ENCODE measurements at places on chromosomes 1 and 21.
A peak's percentile ranks its signal among the peaks of the same experiment; 100 is the strongest.

DNA sequence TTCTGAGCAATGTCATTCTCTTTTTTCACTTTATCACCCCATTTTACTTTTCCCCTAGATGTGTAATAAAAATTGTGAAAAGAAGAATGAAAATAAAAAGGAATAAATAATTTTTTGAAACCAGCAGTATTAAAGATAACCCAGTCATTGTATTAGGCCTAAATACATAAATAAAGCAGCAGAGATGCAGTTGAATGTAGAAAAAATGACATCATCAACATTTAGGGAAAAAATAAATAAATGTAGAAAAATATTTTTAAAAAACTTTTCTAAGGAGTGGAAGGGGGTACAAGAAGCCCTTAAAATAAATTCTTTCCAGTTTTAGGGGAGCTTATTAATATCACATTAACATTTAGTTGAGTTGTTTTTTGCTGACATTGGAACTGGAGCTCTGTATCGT lies 15.3 kb upstream of the ENAH start:
- no peak for DNase-seq

DNA sequence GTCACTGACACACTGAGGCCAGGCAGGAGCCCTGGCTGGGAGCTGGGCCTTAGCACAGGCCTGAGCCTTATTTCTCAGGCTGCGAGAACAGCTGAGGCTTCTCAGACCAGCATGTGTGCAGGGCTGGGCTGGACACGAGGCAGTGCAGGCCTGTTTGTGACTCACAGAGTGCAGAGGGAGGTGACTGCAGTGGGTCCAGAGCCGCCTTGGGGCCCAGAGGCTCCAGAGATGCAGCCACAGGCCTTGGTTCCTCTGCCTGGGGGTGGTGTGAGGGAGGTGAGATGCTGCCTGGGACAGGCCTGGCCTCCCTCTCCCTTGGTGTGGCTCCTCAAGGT lies 61.2 kb upstream of the ETV3 start:
- DNase-seq = peak; percentile 25

- no peak for DNase-seq
Observed at GRCh38 chr1:115714572-115715141, 53.9 kb downstream of the CASQ2 start.

DNA sequence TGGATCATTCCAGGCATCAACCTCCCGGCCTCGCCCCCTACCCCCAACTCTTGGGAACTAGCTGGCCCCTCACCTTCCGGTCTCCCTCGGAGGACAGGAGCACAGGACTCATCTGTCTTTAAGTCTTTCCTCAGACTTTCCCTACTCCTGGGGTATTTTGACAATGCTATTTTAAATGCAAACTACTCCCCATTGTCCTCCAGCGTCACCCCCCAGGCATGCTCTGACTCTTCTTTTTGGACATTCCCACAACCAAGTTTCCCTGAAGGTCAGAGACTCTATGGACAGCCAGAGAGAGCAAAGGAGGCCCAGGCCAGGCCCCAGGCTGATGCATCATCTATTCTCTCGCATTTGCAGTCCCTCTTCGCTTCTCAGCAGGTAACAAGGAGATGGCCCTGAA lies 424.3 kb downstream of the PCP4 start:
- no peak for DNase-seq

- no peak for DNase-seq
Observed at GRCh38 chr21:32916522-32917099, 109.1 kb upstream of the OLIG2 start.

DNA sequence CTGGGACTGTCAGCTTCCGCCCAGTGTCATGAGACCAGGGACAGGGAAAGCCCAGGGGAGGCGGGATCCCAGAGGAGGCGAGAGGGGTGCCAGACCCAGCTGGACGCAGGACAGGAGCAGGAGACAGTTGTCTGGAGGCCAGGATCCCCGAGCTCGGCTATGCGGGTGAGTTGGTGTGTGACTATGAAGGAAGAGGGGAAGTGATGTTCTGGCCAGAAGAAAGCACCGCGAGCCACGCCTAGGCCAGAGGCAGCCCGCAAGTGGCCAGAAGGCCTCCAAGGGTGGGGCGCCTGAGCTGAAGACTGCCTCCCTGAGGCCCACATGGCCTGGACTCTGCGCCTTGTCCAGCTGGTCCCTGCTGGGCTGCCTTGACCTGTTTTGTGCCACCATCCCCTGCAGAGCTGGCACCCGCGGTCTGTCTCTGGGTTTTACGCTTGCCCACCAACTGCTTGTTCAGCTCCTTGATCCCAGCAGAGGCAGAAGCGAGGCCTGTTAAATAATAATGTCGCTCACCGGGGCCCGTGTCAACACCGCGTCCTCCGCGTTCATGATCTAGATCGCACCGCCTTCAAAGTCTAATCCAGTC lies 85.2 kb upstream of the ACTL8 start:
- no peak for DNase-seq

DNA sequence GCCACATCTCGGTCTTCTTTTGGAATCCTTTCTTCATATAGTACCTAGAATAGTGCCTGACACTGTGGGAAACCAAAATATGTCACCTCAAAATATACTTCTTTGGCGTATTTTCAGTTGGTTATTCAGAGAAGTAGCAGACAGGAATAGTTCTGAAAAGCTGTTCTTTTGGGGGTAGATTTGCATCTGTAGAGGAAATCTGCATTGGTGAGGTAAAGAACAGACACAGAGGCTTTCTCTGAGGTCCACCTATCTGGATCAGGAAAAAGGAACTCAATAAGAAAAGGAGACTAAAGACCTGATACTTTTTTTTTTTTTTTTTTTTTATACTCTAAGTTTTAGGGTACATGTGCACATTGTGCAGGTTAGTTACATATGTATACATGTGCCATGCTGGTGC lies 23.2 kb downstream of the LEPR start:
- DNase-seq = no peak

DNA sequence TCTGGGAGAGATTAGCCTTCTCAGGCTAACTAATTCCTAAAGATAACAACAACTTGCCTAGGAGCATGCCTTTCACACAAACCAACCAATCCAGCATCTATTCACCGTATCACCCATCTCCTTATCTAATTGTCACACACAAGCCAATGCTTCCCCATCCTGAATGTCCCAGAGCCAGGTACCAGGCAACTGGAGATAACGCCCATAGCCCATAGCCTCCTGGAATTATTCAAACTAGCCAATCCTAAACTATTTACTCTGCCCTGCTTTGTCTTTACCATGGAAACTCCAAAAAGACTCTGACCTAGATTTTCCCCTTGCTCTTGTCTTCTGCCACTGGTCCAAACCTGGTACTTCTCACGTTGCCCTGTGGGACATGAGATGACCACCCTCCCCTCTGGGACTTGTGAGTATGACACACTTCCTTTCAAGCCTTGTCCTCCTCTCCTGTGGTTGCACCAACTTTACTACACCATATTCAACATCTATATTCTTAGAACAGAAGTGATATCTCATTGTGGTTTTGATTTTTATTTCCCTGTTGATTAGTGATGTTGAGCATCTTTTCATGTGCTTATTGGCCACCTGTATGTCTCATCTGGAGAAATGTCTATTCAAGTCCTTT lies 8.8 kb upstream of the ATG4C start:
- no peak for DNase-seq

DNA sequence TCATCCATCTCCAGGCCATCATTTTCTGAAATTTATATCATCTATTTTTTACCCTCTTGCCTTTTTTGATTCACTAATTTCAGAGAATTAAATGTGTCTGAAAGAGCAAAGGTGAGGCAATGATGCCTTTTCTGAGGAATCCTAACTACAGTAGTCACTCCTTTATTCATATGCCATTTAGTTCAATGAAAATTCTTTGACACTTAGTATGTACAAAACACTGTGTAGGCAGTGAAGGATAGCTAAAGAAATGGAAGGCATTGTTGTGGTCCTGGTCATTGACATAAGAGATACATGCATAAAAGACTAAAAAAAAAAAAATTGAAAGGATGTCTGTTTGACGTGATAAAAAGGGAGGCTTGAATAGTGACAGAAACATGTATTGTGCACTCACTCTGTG lies 171.9 kb upstream of the BEND5 start:
- DNase-seq = no peak

- DNase-seq = no peak
Observed at GRCh38 chr1:204621396-204621795, 64.1 kb downstream of the LRRN2 start.

DNA sequence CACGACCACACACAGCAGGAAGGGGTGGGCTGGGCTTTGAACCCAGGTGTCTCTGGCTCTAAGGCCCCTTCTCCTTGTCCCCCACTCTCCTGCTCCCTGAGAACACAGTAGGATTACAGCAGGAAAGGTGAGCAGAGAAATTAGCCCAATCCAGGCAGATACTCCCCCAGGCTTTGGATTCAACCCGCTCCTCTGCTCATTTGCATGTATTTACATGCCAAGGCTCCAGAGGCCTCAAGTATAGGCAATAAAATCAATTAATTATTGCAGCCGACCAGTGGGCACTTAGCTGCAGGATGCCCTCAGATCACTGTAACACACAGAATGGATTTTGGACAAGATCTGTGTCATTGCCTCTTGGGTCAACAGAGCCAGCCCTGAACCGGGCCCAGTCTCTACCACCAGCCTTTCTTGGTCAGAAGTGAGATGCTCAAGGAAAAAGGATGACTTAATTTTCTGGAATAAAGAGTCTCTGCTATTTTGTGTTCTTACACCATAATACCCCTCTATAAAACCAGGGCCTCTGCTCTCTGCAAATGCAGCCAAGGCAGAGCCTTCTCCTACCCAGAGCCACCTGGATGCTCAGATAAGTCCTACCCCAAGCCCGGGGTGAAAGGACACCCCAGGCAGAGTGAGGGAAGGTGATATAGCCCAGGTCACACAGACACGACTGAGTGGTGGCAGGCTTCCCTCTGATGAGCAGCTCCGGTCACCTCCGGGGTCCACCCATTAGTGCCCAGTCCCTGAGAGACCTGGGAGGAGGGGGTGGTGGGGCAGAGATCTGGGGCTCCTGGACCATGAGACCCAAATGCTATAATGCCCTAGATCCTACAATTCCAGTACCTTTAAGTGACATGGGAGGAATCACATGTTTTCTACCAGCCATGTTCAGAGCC lies 28.9 kb downstream of the MATN1 start:
- no peak for DNase-seq

DNA sequence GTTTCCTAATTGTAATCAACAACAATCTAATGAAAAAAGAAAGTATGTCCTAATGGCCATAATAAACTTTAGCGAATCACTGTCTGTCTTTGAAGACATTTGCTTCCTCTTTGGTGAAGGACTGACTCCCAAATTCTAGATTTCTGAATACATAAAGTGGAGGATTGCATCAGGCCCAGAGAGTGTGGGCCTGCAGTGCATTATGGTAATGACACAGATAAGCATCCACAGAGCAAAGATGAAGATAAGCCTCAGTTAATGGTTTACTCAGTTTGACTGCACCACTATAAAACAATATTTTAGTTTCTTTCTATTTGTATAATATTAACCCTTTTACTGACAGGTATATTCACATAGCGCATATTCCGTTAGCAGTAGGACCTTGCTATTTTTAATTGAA lies 365.5 kb downstream of the KCTD3 start:
- no peak for DNase-seq

- DNase-seq = peak; percentile 28
Observed at GRCh38 chr1:84078108-84078841, 65.8 kb upstream of the PRKACB start.

GRCh38 chr1:166905900-166906299 lies 29.8 kb upstream of the TADA1 start:
- DNase-seq = peak; percentile 69

DNA sequence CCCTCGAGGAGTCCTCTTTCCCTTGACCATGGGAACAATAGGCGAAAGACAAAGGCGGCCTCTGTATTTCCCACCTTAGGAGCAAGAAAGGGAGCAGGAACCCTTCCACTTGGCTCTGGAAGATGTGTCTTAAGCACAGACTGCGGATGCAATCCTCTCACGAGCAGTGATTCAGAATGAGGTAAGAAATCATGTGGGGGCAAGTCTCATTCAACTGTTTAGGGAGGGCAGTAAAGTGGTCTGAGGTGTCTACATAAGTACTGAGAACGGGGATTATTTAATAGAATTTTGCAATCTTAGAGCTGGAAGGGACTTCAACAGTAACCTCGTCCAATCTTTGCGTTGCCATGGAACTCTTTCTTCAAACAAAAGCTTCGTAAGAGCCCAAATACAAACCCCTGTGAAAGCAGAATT lies 1.6 kb upstream of the DYRK3 start:
- peak; percentile 88 for DNase-seq

DNA sequence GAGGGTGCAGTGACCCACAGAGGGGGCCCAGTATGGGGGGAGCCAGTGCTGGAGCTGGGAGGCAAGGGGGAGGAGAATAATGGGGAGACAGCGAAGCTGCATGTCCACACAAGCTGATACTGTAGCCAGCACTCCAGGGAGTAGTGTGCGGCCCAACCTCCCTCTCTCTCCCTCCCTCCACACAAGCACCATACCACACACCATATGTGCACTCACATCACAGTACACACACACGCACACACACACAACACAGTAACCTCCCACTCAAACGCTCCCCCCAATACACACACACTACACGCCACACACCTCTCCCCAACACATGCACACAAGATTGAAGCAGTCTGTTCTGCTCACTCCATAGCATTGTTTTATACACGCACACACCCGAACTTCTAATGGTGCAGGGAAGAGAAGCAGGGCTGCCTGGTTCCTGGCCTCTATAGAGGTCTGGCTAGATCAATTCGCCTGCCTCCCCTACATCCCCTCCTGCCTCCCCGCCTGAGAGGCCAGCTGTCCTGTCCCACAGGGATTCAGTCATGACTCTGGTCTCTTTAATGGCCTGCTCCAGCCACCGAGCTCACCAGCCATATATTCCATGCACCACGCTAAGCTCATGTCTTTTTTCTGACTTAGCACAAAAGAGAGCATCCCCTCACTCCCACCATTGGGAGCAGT lies 3.8 kb downstream of the NCDN start:
- DNase-seq = no peak

GRCh38 chr1:177907000-177907399 lies 62.9 kb downstream of the SEC16B start:
- no peak for DNase-seq

DNA sequence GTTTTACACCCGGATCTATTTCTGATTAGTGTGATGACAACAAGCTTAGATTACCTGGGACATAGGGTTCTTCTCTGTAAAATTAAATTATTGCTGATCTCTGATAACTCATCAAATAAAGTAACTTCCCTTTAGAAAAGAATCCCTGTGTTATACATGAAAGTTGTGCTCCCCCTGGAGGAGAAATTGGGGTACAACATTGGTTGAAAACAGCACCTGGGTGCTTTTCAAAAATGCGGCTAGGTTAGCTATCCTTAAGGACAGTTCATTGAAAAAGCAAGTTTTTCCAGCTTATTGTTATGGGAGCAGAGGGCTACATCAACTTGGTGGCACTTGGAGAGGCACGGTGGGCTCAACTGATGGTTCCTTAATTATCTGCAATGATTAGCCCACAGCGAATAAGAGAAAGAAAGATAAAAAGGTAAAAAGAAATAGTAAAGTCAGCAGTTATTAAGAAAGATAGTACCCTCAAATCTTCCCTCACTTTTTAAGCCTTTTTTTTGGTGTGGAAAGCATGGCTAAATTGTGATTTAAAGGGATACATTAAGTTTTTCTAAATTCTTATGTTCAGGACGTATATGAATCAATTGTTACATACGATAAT lies 97.8 kb downstream of the FMN2 start:
- peak; percentile 60 for DNase-seq

Measured in choroid plexus epithelial cell (primary cell).